Activated CD8-positive, alpha-beta memory T cell treated with anti-CD3 and anti-CD28 coated beads for 1 hour (primary cell): ENCODE measurements at places on chromosomes 2 and 18.

DNA sequence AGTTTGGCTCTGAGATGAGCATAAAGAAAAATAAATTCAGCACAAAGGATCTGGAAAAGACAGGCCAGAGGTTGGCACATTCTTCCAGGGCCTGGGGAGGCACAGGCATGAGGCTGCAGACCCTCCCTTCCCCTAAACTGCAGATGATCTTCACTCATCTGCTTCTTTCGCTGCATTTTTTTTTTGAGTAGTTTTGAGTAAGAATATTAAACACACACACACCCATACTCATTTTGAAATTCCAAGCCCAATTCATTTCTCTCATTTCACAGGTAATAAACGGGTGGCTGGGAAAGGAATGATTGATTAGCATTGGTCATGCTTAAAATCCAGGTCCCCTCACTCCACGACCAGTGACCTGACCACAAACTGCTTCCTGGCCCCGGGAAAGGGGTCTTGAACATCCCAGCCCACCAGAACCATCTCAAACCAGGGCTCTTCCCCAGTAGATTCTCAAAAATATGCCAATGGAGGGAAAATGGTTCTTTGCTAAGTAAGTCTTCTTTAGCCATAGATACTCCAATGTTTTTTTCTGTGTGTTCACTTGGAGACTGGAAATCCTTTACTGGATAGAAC is 219.6 kb downstream of the ANAPC1 start:
- no peak for DNase-seq

- no peak for DNase-seq
Observed at GRCh38 chr2:205755923-205756322, 73.6 kb downstream of the NRP2 start.

GRCh38 chr2:95389245-95390119 is 13.0 kb upstream of the FAHD2A start:
- DNase-seq = no peak

DNA sequence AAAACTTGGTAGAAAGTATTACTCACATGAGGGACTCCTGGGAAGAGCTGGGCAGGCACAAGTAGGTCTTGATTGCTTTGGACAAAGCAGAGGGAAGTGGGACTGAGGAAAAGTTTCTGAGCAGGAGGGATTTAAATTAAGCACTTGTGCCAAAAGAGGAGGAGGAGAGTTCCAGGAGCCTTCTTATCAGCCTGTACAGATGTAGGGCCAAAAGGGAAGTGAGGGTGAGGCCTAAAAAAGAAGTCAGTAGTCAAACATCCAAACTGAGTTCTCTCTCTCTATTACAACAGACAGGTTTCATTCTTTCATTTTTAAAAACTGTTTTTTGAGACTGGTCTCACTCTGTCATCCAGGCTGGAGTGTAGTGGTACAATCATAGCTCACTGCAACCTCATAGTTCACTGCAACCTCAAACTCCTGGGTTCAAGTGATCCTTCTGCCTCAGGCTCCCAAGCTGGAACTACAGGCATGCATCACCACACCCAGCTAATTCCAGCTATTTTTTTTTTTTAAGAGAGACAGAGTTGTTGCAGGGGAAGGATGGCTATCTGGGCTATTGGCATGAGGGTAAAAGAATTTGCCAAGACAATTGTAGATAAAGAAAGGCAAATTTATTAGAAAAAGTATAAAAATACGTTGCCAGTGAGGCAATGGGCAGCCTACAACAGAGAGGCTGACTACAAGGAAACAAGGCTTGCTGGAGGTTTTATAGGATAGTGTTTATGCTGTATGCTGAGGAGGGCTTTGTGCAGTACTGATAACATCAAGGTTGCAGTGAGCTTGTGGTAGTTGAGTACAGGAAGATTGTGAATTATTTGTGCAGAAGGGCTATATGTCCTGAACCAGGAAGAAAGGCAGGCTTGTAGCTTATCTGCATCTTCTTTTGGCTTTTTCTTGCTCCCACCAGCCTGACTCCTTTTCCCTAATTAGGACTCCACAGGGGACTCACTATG is 29.0 kb downstream of the CFAP210 start:
- DNase-seq = no peak

DNA sequence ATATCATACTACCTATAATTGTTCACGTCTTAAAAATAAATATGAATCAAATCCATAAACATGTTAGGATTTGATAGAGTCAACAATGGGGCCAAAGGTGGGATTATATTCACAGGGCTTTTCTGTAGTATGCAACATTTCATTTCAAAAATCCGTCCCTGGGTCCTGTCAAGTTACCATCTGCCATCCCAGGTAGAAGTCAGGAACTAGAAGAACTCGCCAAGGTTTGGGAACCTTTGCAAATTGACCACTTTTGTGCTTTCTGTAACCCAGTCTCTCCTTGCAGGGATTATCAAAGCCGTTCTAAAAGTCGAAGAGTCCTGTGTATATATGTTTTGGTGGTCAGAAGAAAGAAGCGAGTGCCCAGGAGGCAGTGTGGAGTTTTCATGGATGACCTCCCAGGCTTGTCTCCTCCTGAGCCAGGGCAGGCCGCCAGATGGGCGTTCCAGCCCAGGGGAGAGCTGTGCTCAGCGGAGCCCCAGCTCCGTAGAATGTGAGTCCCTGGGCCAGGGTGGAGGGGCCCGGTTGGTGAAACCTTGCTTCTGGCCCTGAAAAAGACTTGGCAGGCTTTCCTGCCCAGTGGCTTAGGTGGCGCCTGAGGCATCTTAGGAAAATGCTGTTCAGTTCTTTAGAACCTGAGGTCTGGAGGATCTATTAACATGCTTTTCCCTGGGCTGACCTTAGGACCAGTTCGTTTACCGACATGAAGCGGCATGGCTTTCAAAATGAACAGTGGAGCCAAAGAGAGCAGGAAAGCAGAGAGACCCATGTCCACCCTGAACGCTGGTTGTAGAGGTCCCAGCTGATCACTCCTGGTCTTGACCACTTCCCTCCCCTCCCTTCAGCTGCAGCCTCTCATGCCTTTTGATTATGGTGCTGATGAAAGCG is 69.2 kb downstream of the LONRF2 start:
- no peak for DNase-seq
